ENCODE measurements at places on chromosomes 3 and 15.

DNA sequence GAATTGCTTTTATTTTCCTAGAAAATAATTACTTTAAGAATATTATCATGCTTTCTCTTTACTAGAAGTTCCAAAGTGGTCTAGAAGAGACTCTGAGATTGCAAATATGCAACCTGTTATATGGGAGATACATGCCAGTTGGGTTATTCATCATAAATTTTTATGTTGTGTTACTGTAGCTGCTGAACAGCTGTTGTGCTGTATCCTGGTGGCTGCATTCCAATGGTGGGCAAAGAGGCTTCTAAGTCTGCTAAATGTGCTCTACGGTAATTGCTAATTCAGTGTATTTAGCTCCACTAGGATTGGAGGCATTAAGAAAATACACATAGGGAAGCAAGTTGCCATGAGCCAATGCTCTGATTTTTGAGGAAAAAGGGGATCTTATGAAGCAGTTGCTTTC is 409.0 kb downstream of the TUSC7 start:
- DNase-seq, result peak; percentile 76

DNA sequence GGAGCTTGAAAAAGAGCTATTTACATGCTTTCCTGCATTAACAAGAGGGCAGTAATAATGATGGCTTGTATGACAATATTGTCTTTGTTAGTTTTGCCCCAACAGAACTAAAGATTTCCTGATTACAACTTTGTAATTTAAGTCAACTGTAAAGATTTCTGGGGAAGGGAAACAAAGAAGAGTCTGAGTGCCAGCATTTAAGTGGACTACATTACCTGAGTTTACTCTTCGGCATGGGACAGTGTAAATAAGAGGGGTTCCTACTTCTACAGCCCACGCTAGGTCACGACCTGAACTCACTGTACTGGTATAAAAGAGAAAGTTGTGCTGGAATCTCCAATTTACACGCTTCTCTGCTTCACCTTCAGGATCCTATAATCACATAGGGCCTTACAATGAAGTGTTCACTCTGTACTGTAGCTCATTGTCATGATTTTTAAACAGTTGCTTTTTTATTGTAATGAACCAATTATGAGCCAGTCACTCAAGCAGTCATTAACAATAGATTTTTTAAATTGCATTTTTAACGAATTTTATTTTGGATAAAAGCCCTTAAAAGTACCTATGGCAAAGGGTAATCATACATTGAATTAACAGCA is 39.6 kb downstream of the DPH6 start:
- no peak for DNase-seq

DNA sequence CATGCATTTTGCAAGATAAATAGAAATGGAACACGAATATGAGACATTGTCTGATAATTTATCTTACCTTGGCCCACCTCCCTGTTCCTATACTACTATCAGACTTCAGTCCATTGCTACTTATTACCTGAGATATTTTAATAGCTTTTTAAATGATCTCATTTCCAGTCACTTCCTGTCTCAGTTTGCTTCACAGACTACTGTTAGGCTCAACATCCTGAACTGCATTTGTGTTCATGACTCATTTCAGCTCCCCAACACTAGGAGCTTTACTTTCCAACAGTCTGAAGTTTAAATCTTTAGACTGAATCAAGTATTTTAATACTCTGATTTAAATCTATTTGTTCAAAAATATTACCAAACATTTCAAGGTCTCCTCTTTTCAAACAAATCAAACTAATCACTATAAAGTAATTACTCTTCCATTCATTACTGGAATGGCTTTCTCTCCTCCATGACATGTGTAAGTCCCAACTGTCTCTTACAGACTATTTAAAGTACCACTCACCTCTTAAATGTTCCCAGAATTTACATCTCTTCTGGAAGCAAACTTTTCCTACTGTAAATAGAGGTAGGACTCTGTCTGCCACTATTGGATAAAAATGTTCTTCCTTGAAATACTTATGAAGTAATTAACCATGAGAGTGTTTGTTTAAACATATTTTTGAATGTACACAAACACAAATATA is 1277.6 kb downstream of the ZPLD1 start:
- DNase-seq, result peak; percentile 6

DNA sequence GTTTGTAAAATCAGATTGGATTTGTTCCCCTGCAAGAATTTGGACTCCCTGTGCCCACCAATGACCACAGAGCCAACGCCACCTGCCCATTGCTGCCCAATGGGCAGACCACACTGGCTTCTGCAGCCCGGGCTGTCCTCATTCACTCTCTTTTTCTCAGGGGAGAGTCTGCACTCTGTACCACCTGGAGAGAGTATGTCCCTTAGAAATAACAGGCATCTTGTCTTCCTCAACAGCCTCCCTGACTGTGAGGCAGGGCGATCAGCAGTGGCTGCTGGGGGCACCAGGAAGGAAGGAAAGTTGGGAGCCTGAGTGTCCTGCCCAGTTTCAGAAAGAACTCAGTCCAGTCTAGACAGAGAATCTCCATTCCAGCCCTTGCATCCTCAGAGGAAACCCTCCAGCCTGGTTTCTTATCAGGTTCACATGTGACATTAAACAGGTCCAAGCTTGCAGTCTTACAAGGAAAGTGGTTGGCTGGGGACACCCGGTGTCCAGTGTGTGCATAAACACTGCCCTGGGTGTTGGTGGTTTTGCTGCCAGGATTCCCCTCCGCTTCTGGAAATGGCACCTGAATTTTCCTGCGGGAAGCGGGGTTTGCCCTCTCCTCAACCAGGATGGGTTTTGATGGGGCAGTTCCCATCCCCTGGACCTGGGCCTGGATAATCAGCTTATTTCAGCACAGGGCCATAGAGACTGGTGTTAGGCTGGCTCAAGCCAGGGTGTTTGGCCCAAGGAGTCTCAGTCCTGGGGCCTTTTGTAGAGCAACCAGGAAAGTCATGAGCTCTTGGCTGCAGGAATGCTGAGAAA is 37.2 kb downstream of the SSUH2 start:
- DNase-seq, result peak; percentile 81

DNA sequence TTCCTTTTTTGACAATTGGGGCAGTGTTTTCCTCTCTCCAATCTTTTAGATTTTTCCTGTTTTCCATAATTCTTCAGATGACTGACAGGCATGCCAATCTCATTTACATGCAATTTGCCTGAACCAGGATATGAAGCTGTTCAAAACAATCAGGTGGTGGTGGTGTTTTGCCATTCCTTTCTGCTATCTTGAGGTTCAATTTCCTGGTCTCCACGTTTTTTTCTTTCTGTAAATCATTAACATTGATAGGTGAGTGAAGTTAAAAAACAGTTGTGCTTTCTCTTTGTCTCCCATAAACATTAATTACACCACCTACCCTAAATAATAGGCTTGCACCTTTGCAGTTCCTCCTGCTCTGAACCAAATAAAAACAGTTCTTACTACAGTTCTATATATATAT is 49.1 kb downstream of the C2CD4A start:
- no peak for DNase-seq

DNA sequence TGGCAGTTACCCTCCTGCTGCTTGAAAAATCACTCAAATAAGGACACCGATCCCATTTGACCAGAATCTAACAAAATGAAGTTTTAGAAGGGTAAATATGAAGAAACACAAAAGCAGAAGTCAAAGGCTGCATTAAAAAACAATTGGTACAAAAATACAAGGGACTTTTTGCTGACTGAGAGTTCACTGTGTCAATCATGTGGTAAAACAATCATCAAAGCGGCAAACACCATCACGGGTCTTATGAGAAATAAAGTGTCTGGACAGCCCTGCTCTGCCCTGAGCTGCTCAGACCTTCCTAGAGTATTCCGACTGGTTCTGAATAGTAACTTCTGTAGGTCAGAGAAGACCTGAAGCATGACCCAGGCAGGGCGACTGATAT is 137.2 kb upstream of the RAD18 start:
- no peak for DNase-seq

DNA sequence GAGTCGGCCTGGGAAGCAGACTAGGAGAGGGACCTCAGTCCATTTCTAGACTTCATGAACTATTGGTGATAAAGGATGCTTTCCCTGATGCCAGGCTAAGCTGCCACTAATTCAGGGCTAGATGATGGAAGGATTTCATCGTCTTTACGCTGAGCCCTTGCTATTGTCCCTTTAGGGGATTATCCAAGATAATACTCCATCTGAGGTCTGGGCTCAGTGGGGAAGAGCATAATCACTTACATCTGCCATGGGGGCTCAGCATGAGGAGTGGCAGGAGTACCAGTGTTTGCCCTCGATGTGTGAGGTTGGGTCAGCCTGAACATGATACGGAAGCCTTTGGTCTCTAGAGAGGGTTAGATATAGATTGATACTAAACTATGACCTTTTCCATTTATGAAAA is 47.3 kb downstream of the PTPRG start:
- DNase-seq, result no peak

- no peak for DNase-seq
Observed at GRCh38 chr3:39216176-39216790, 23.9 kb upstream of the XIRP1 start.

DNA sequence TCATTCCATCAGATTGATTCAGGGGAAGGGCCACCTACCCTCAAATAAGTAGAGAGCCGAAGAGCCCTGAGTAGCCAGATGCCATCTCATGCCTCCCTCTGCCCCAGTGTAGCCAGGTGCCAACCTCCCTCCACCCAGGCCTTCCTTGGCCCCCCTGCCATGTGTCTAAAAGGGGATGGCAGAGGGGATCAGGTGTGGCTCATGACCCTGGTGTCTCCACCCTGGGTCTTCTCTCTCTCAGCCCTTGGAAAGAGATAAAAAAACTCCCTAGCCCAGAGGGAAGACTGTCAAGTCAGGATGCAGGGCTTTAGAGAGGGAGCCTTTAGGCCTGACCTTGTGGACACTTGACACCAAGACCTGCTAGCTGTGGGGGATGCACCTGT is 5.2 kb downstream of the GRM2 start:
- DNase-seq, result no peak

DNA sequence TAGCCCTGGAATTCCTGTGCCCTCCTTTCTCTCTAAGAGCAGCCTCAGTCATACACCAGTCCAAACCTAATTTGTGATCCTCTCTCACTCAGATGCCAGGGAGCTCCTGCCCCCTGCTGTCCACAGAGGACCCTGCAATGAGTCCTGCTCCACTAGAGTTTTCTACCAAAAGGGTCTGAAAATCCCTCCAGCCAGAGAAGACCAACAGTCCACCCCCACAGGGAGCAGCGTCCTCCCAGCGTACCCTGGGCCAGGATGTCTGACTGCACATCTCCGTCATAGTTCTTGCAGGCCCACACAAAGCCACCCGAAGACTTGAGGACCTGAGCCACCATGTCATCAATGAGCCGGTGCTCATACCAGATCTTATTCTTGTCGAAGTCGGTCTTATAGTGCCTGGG is 15.4 kb downstream of the IDH2 start:
- peak; percentile 34 for DNase-seq

DNA sequence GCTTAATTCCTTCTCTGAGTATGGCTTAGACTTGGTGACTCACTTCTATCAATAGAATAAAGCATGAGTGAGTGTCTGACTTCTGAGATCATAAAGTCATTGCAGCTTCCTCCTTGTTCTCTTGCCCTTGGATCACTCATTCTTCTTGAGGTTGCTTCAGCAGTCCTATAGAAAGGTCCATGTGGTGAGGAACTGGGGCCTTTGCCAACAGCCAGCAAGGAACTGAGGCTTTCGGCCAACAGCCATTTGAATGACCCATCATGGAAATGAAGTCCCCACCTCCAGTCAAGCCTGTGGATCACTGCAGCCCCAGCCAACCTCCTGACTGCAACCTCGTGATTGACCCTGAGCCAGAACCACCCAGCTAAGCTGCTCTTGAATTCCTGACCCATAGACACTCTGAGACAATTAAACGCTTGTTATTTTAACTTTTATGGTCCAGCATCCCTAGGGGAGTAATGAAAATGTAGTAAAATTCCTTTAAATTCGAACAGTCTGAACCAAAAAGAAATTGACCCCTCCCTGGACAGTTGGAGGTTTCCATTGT is 84.5 kb downstream of the WDR76 start:
- peak; percentile 97 for DNase-seq

- no peak for DNase-seq
Observed at GRCh38 chr3:5245927-5246326, 58.4 kb downstream of the EDEM1 start.

GRCh38 chr3:128052595-128053351 is 536 bp downstream of the SEC61A1 start:
- DNase-seq, result no peak

GRCh38 chr15:76274226-76274625 is 37.0 kb downstream of the ETFA start:
- DNase-seq, result peak; percentile 34

DNA sequence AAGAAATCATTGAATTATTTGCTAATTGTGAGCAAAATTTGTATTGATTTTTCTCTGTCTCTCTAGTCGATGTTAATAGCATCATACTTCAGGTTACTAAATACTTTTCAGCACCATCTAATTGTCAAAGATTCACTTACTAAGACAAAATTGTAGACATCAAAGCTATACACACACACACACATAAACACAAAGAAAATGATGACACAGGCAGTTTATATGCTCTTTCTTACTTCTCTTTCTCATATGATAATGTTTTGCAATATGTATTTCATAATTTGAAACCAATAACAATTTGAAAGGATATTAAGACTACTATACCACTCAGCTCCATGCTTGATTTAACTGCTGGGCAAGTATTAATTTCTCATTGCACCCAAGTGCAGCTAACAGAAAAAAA is 406.2 kb downstream of the ROBO2 start:
- no peak for DNase-seq

GRCh38 chr15:44261007-44261706 is 27.4 kb upstream of the GOLM2 start:
- no peak for DNase-seq

DNA sequence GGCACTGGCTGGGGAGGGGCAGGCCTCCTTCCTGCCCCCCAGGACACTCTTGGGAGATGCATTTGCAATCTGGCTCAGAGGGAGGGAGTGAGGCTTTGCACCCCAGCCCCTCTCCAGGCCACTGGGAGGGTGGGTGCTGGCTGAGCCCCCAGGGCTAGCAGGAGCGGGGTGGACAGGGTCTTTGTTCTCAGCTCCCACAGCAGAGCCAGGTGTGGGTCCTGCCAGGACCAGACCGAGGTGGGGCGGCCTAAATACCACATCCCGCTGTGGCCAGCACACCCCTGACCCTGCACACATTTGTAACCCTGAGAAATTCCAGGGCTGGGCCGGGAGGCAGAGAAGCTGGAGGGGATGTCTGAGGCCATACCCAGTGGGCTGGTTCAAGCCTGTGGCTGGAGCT is 41.0 kb downstream of the STARD5 start:
- no peak for DNase-seq

DNA sequence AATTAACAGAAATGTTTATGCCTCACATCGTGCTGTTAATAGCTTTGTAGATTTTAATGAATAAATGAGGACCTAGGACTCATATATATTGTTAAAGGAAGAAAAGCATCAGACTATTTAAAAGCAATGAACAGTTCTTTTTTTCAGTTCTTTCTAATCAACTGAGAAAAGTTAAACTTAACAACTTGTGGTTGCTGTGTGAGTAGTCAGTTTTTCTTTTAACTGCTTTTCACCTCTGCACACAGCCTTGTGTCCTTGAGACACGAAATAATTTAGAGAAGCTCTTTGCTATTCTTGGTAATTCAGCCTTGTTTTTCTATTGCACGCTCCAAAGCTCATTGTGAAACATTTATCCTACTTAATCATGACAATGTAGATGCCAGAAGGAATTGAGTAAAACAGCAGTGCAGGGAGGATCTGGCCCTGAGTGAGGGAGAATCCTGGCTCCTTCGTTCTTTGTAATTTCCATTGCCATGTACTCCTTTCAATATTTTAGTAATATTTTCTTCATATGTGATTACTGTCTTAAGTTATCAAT is 499.0 kb downstream of the PYDC2 start:
- no peak for DNase-seq

GRCh38 chr3:81549831-81550230 is 211.6 kb downstream of the GBE1 start:
- no peak for DNase-seq

All from fibroblast of skin of scalp (primary cell).